NCI-H2171 (cell line): ENCODE measurements at places on chromosomes 3 and 15.

- DNase-seq: no peak
Observed at GRCh38 chr3:138567403-138567802, 26.7 kb downstream of the CEP70 start.

DNA sequence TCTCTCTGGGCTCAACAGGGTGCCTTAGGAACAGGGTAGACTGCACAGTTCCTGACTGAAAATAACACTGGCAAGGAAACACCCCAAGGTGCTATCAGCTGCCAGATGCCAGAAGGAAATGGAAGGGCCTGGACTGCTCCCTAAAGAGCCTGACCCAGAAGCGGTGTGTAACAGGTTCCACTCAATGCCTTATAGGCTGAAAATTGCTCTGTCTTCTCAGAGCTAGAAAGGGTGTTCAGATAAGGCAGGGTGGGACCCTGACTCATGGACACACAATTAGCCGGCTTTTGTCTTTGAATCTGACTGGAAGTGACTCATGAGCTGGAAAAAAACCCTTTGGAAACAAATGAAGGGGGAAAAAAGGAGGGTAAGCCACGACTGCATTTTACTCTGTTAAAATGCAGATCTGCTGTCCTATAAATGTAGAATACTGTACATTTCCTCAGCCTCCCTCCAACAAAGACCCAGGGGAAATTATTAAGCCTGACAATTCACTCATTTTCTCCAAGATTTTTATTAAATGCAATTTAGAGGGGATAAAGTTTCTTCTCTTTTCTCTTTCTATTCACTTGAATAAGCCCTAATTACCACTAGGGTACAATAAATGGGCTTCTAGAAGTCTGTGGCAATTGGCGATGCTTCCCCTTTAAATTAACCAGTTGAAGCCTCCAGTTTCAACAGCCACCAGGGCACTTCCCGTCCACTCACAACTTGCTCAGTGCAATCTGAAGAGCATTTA is 160.2 kb upstream of the TBL1XR1 start:
- no peak for DNase-seq

- DNase-seq: no peak
Observed at GRCh38 chr15:92519709-92520108, 126.0 kb downstream of the ST8SIA2 start.

- no peak for DNase-seq
Observed at GRCh38 chr15:87343966-87344365, 912.6 kb downstream of the NTRK3 start.

DNA sequence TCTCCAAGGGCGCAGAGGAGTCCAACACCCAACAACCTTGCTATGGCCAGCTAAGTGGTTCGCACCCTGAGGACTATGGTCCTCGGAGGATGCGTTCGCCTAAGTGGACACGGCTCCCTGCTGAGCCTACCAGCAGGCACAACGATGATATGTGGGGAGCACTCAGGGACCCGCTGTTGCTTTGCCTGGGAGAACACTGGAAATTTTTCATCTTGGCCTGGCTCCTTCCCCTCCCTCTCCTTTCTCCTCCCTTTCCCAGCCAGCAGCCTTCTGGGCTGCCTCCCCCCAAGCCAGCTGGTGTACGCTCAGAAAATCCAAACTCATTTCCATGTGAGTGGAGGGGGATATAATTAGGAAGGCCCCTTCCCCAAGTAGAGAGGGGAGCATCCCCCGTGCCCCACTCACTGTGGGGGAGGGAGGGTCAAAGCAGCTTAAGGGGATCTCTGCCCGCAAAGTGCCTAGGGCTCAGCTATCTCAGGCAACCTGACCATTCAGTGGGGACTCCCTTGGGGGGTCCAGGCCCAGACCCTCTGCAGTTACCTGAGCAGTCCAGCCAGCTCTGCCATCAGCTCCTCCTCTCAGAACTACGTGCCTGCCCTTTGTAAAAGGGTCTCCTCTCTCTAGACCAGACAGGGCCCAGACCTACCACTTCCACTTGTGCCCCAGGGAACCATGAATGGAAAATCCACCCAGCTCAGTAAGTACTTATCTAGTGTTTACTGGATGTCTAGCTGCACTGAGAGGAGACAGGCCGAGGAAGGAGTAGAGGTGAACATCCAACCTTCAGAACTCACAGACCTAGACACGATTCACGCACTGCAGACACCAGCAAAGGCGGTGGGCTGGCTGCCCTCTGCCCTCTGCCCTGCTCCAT is 742 bp upstream of the SEMA7A start:
- DNase-seq: no peak

DNA sequence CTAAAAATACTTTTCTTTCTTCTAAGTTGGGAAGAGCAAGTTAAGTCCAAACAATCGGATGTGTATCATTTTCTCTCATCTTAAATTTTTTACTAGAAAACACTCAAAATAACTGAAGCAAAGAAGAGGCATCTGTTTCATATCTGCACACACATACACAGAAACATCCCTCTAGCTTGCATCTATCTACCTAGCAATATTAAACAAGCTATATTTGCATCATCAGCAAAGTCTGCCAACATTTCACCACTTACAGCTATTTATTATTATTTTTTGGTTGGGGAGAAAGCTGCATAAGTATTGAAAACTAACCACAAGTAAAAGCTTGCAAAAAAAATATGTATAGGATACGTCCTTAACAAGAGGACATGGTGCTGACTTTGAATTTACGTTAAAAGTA is 1.9 kb downstream of the GOLIM4 start:
- DNase-seq: no peak

GRCh38 chr3:151228666-151229040 is 25.6 kb upstream of the GPR171 start:
- DNase-seq: no peak

GRCh38 chr15:93617443-93617842 is 528.4 kb upstream of the RGMA start:
- no peak for DNase-seq

- no peak for DNase-seq
Observed at GRCh38 chr3:169138849-169139420, 524.6 kb downstream of the MECOM start.

- no peak for DNase-seq
Observed at GRCh38 chr3:59607656-59608055, 557.8 kb upstream of the CFAP20DC start.

DNA sequence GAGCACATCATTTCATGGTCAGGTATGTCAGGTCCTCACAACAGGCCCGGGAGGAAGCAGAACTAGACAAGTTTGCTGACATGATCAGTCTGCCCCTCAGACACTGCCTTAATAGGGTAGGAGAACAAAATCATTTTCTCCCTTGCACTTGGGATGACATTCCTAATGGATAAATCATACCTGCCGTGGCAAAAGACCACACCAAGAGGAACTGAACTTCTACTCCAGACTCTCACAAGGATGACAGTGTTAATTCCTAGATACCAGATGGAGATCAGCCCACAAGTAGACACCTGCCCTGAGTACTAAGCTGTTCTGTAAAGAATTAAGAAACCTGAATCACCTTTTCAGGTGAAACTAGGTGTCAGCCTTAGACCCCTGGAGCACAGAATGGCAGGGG is 19.5 kb downstream of the SIAH2 start:
- no peak for DNase-seq

- no peak for DNase-seq
Observed at GRCh38 chr15:99917252-99917651, 184.0 kb upstream of the LYSMD4 start.

DNA sequence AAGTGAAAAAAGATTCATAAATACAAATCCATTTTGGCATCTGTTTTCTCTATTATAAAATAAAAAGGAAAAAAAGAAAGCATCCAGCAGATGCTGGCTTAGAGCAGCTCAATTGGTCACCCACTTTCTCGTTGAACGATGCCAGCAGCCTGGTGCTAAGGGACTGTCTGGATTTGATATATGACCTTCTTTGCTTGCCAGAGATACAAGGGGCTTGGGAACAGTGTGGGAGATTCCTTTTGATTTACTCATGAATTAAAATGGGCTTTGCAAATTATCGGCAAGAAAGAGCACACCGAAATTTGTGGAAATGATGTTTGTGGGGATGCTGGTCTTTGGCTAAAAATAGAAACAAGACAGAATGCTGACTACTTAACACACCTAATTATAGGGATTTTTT is 210.3 kb upstream of the STT3B start:
- DNase-seq: no peak

DNA sequence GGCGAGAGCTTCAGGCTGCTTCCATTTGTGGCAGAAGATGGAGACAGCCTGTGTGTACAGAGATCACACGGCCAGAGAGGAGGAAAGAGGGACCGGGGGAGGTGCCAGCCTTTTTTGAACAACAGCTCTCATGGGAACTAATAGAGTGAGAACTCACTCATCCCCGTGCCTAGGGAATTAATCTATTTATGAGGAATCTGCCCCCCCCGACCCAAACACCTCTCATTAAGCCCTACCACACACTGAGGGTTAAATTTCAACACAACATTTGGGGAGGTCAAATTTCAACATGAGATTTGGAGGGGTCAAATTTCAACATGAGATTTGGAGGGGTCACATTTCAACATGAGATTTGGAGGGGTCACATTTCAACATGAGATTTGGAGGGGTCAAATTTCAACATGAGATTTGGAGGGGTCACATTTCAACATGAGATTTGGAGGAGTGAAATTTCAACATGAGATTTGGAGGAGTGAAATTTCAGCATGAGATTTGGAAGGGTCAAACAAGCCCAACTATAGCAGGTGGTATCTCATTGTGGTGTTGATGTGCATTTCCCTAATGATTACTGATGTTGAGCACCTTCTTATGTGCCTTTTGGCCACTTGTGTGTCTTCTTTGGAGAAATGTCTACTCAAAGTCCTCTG is 20.6 kb upstream of the RFTN1 start:
- DNase-seq: peak; percentile 91

GRCh38 chr3:193021506-193022010 is 103.9 kb upstream of the MB21D2 start:
- no peak for DNase-seq

DNA sequence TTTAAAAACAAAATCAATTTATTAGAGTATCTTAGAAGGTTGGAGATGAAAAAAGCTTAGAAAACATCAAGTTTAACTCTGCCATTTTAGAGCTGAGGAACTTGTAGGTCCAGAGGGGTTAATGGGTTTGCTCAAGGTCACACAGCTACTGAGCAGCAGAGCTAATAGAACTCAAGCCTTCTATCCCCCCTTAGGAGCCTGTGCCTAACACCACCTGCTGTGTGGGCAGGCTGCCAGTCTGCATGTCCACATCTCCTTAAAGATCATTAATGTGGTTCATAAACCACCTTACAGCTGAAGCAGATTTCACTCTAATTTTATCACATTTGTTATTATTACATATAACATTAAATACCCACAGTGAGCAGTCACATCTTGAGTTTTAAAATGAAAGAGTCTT is 14.1 kb upstream of the SLC35G2 start:
- no peak for DNase-seq

GRCh38 chr15:90557186-90558084 is 27.7 kb downstream of the CRTC3 start:
- no peak for DNase-seq

- DNase-seq: no peak
Observed at GRCh38 chr3:142876417-142876816, 12.5 kb downstream of the PCOLCE2 start.
